NCI-H524 (cell line): ENCODE measurements at places on chromosomes 13 and 19.

GRCh38 chr19:6292006-6292405 lies 12.2 kb upstream of the MLLT1 start:
- no peak for DNase-seq

- no peak for DNase-seq
These were observed 97.5 kb downstream of the RAB20 start for GRCh38 chr13:110463871-110464510.

DNA sequence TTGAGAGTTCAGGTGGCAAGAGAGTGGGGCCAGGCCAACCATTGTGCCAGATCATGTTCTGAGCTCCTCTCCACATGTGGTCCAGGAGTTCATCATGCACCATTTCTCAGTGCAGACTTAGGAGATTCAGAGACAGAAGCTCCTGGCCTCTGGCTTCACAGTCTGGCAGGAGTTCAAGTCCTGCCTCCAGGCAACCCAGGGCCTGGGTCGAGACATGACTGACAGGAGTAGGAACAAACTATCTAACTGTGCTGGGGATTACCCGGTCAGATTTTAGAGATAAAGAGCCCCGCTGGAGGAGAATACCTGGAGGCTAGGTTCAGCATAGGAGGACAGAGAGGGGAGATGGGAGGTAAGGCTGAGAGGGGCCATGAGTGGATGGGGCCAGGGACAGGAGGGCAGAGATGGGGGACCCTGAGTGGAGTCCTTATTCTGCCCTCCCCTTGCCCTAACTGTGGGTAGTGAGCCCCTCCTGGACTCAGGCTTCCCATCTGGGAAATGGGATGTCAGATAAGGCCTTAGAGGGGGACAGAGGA lies 906 bp upstream of the CYP4F11 start:
- DNase-seq, result no peak

DNA sequence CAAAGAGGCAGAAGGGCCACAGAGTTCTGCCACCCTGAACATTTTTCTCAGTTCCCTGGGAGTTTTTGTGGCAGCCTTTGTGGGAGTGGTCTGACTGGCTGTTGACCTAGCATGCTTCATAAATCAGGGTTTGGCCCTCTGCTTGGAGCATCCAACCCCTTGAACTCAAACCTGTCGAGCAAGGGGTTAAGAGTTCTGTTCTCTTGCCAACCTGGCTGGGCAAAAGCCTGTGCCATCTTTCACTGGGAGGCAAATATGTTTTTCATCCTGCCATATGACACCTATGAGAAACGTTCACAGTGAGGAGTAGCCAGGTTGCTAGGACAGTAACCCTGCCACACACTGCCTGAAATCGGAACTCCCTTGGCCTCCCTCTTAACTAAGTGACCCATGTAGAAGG lies 7.7 kb upstream of the TEX26 start:
- no peak for DNase-seq

DNA sequence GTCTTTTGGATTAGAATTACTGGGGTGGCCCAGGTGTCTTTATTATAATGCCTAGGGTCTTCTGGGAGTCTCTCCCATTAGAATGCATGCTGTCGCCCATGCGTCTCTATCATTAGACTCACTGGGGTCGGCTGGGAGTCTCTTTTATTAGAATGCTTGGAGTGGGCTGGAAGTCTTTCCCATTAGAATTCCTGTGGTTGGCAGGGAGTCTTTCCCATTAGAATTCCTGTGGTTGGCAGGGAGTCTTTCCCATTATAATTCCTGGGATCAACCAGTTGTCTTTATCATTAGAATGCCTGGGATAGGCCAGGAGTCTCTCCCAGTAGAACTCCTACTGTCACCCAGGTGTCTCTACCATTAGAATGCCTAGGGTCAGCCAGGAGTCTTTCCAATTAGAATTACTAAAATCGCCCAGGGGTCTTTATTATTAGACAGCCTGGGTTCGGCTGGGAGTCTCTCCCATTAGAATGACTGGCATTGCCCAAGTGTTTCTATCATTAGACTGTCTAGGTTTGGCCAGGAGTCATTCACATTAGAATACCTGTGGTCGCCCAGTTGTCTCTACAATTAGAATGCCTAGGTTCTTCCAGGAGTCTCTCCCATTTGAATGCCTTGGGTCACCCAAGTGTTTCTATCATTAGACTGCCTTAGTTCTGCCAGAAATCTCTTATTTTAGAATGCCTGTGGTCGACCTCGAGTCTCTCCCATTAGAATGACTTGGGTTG lies 1558.5 kb downstream of the UQCRFS1 start:
- no peak for DNase-seq

DNA sequence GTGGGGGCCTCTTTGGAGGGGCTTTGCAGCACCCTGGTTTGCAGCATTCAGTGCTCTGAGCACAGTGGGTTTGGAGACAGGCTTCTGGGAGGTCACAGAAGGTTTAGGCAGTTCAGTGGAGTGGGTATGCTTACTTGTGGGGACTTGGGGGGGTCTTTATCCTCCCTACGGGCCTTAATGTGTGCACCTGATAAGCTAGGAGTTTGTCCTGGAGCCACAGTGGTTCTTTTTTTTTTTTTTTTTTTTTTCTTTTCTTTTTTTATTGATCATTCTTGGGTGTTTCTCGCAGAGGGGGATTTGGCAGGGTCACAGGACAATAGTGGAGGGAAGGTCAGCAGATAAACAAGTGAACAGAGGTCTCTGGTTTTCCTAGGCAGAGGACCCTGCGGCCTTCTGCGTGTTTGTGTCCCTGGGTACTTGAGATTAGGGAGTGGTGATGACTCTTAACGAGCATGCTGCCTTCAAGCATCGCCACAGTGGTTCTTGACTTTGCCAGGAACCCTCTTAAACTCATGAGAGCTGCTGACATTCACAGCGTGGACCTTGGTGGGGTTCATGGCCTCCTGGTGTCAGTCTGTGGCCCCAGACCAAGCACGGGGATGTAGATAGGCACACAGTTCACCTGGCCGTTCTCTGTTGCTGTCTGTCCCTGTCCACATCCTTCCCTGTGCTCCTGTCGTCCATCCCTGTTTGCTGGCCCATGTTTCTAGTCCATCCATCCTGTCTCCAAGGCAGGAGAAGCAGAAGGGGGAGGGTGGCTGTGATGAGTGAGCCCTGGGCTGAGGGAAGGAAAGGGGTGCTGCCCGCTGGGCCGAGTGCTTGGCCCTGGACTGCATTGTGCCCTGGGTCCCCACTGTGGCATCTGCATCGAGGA lies 2.7 kb downstream of the EGLN2 start:
- DNase-seq, result no peak

DNA sequence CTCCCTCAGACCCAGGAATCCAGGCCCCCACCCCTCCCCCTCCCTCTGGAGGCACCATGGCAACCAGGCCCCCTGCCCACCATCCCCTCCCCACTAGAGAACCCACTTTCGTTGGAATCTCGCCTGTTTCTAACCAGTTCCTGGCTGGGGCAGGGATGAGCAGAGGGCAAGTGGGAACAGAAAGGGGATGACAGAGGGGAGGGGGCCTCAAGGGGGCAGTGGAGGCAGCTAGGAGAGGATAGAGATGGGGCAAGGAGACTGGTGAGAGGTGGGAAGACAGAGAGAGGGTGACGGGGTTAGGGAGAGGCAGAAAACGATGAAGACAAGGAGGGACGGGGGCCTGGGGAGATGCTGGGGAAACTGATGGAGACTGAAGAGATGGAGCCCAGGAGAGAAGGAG lies 586 bp upstream of the C19orf81 start:
- no peak for DNase-seq

- no peak for DNase-seq
These were observed 157.6 kb downstream of the KLF5 start for GRCh38 chr13:73216381-73216831.

DNA sequence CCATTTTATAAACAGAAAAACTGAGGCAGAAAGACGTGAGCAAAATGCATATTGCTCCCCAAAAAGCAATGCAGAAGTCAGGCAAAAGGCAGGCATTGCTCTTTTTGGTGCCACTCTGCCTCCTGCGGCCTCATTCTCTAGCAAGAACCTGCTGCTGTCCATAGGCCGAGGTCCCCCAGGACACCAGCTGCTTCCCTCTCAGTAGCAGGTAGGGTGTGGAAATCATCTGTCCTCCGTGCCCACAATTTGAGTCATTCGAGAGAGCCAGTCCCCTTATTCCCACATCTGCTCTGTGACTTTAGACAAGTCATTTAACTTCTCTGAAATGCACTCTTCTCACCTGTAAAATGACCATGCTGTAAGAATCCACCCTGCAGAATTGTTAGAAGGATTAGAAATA lies 50.0 kb downstream of the TNFRSF19 start:
- DNase-seq, result no peak
